ENCODE measurements at places on chromosomes 2 and 18.

- no peak for DNase-seq
Observed at GRCh38 chr2:1663621-1664020, 80.7 kb downstream of the PXDN start.

DNA sequence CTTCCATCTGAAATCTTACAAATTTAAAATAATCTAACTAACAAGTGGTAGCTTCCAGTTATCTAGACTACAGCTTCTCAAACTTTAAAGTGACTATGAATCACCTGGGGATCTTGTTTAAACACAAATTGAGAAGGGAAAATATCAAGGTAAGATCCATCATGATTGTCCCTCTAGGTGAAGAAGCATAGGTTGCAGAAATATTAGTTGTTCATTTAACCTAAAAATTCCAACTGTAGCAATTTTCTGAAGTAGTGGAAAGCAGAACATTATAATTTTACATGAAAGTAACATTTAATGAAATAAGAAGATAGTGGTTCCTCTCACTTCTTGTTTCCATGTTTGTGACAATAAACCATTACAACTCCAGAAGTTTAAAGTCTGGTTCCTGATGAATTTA is 17.3 kb downstream of the GALNT3 start:
- no peak for DNase-seq

GRCh38 chr18:22073411-22073810 is 96.0 kb upstream of the GATA6 start:
- no peak for DNase-seq

DNA sequence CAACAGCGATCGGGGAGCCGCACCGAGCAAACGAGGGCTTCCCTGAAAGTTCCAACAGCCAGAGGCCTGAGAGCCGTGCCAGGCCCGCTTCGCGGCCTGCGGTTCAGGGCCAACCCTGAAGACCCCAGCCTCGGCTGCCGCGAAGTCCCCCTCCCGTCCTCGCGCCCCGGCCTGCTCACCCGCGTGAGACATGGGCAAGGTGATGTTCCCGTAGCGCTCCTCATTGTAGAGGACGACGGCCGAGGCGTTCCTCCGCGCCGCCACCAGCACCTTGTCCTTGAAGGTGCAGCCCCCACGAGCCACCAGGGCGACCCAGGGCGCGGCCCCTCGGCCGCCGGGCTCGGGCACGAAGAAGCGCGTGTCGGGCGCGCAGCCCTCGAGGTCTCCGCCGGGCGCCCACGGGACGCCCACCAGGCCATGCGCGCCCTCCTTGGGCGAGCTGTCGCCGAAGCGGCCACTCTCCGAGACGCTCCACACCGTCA is 510 bp downstream of the RNF149 start:
- DNase-seq: no peak

- DNase-seq: no peak
Observed at GRCh38 chr18:39942702-39943101, 2012.3 kb upstream of the PIK3C3 start.

- no peak for DNase-seq
Observed at GRCh38 chr18:70693246-70693645, 404.4 kb downstream of the SOCS6 start.

DNA sequence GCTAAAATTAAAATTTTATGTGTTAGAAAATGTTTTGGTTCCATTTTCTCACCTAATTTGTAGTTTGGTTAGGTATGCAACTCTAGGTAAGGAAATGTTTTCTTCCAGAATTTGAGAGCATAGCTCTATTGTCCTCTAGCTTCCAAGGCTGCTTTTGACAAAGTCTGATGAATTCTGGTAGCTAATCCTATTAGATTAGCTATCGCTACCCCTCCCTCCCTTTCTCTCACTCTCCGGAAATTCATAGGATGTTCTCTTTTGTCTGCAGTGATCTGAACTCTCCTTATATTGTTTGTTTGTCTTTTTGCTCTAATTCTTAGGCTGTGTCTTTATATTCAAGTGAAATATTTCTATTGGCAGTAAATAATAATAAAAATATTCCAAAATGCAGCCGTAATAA is 382.9 kb downstream of the DCC start:
- no peak for DNase-seq

GRCh38 chr2:228728961-228729360 is 542.1 kb downstream of the PID1 start:
- DNase-seq: no peak

DNA sequence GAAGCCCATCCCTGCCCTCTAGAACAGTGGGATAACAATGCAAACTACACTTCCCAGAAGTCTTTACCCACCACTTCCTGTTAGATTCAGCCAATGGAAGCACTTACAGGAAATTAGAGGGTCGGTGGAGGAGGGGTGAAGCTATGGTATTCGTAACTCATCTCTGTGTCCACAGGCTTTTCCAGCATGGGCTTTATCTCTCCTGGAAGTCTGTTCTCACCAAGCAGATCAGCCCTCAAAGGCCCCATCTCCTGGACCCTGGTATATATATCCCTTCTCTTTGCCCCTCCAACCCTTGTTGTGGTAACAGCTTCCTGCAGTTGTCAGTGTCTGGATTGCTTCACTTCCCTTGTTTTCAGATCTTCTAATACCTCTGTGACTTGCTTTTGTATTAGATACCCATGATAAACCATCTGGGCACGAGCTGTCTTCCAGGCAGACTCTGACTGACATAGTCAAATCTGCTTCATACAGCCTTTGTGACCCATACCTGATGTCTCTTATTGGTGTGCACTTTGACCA is 475.0 kb upstream of the POU3F3 start:
- DNase-seq: peak; percentile 12

DNA sequence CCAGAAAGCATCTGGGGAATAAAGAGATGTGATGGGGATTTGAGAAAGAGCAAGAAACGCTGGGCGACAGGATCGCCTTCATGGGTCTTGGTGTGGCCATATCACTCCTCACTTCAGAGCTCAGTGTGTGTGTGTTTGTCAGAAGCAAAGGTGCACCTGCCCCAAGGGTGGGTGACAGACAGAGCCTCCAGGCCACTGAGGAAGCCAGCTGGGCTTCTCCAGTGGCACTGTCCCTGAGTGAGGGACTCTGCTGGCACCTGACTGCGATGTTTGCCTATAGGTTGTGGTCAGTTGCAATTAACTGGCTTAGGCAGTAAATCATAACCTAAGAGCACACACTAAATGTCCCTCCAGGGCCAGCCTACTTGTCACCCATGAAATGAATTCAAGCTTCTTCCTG is 23.5 kb upstream of the GNAL start:
- no peak for DNase-seq

GRCh38 chr2:101515477-101515876 is 40.6 kb upstream of the RFX8 start:
- no peak for DNase-seq

DNA sequence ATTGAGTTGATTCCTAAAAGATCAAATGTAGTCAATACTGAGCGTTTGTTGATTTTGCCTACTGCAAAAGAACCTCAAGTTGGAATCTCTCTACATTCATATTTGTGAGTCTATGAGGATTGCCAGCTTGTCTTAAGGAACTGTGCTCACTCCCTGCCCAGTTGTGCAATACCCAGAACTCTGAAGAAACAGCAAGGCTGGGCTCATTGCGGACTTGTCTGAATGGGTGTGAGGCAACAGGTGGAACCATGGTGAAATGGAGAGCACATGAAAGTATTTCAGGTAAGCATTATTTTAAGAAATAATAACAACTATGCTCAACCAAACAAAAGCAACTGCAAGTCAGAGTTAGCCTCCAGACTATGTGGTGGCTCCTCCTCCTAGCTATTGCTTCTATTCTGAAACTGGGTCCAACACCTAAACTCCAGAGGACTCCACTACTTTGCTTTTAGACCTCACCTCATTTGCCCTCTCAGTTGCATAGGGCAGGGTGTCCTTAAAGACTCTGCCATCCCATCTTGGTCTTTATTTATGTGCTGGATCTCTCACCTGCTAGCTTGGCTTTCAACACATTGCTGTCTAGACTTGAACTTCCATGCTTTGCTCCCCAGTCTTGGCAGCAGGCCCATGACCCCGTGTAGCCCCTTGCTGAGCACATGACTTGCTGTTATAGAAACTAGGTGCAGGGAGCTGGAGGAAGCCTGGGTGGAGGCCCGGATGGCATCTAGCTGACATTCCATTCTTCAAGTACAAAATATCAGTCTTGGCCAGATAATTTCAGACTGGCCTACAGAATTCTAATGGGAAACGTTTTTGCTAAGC is 94.8 kb upstream of the ARL5A start:
- DNase-seq: no peak

- DNase-seq: no peak
Observed at GRCh38 chr2:54836477-54836876, 113.0 kb downstream of the EML6 start.

- no peak for DNase-seq
Observed at GRCh38 chr18:43875511-43875910, 598.2 kb upstream of the SYT4 start.

GRCh38 chr2:46016091-46016490 is 281.1 kb upstream of the EPAS1 start:
- DNase-seq: no peak

DNA sequence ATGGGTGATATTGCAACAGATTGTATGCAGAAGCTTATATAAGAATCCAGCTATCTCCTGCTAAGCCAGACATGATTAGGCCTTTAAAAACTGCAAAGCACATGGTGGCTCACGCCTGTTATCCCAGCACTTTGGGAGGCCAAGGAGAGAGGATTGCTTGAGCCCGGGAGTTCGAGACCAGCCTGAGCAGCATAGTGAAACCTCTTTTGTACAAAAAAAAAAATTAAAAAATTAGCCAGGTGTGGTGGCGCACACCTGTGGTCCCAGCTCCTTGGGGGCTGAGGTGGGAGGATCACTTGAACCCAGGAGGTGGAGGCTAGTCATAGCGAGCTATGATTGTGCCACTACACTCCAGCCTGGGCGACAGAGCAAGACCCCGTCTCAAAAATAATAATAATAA is 204.6 kb downstream of the TNS1 start:
- no peak for DNase-seq

DNA sequence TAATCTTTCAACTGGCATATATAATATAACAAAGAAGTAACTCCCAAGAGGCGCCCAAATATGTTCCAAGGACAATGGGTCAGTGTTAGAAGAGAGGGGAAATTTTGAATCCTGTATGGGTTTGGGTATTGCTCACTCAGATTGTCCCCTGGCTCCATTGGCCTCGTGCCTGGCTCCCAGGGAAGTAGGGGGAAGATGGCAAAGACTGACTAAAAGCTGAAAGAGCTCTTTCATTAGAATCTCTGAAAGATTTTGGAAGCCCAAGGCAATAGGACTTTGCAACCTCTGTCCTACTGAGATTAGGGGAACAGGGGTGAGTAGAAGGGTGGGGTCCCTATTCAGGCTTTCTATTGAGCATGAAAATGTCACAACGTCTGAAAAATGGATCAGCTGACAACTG is 1272.8 kb upstream of the ZEB2 start:
- DNase-seq: no peak

DNA sequence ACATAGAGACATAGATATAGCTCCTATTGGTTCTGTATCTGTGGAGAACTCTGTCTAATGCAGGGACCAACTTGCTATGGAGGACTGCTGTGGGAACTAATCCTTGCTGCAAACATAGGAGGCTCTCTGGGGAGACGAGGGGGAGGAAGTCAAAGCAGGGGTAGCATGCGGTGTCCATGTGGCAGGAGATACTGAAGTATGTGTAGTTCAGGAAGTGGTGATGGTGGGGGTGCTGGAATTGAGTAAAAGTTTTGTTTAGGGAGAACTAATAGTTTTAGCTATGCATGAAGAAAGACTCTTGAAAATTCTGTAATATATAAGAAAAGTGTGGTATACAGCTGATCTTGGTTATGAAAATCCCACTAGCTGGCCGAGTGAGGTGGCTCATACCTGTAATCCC is 62.0 kb downstream of the ANKRD44 start:
- no peak for DNase-seq

DNA sequence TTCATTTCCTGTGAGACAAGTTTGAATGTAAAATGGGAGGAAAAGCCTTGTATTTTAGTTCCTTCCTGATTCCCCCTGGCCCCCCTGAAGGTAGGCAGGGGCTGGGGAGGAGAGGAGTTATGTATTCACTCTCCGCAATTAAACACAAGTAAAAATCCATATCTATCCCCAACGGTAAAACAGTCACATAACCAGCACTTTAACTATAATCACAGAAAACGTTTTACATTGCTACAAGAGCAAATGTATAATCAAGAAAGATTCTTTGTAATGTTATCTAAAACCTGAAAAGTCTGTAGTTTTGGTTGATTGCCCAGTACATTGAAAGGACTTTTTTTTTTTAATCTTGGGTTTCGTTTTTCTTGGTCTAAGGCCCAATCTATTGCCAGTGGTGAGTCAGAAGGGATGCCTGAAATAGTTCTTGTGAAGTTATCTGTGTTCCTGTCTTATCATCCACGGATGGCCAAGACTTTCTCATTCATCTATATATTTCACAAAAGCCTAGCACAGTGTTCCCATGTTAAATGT is 34.5 kb upstream of the CCNYL1 start:
- no peak for DNase-seq

GRCh38 chr18:79680100-79680879 is 687 bp downstream of the CTDP1 start:
- no peak for DNase-seq

DNA sequence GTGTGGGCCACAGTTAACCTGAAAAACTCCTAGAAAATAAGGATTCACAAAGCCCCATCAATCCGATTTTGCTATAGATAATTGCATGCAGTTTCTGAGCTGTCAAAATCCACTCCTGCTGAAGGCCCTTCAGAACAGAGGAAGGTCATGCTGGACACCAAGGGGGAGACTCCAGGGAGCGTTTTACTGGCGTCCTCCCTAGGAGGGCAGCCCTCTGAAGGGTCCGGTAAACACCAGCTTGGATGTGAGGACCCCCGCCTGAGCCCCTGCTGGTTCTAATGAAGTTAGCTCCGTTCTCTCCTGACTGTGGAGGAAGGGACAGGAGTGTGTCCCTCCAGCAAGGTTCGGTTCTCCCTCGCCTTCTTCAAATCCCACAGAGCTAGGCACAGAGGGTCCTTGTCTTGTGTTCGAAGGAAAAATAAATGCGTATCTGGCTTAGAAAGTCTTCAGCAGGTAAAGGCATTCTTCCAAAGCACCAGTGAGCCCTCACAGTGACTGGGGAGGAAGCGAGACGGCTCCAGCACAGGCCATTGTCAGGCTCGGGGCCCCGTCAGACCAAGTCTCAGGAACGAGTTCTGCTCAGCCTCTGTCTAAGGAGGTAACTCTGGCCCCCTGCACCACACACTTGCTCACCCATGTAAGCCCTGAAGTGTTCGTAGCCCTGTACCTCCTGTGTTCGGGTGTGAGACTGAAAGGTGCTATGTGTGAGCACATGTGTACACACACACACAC is 41.6 kb downstream of the CABLES1 start:
- DNase-seq: no peak

DNA sequence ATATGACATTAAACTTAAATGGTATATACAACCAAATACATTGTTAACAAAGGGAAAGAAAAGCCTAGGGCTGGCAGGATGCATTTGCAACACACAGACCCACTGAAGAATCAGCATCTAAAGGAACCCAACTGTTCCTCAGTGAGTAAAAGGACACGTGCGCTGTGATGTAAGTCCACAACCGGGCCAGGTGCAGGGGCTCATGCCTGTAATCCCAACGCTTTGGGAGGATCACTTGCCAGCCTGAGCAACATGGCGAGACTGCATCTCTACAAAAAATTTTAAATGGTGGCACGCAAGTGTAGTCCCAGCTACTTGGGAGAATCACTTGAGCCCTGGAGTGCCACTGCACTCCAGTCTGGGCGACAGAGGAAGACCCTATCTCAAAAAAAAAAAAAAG is 3.9 kb downstream of the DTNB start:
- DNase-seq: no peak

- no peak for DNase-seq
Observed at GRCh38 chr2:233312874-233313273, 5.3 kb downstream of the SAG start.

Data from NCI-H1694 (cell line).